ENCODE measurements at places on chromosomes 11 and 22. TPM values are rescaled to one million over a fixed set of nuclear protein-coding genes. Genes with fewer than 3 reads are reported as not detected.

- no peak for DNase-seq
Observed at GRCh38 chr11:7793233-7793632, 3.5 kb downstream of the OR5P2 start.

DNA sequence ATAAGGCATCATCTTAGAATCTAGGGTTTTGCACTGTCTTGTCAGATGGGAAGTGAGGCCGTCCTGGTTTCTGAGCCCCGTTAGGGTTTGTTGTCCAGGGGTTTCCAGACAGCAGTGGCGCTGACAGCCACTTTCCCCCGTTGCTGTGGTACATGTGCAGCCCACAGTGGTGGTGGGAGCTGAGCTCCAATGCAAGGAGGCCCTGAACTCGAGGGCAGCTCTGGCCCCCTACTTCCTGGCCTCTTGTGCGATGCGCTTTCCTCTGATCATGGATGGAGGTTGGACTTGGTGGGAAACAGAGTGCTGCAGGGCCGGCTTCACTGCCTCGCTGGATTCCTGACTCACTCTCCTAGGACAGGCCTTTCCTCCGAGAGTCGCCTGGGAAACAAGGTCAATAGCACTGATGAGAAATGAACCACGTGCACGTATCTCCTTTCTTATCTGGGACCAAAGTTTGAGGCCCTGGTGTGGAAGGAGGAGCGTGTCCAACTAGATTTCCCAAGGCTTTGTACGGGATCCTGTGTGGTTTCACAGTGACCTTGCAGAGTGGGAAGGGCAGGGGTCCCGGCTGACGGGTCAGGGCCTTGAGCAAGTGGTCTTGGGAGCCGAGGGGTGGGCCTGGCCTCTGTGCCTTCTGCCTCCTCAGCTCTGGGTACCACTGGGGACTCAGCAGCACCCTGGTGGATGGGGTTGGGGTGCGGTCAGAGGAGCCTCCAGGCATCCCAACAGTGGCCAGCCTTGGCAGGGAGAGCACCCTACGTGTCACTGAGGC, 3.7 kb downstream of the PHRF1 start:
- no peak for DNase-seq

GRCh38 chr11:104731890-104732289, 166.4 kb downstream of the CASP12 start:
- DNase-seq = no peak

The KREMEN1 gene
- total RNA-seq = 10.6 TPM

- DNase-seq = no peak
Observed at GRCh38 chr11:59208956-59209355, 3.8 kb downstream of the MPEG1 start.

GRCh38 chr11:59560290-59560701, 49.0 kb downstream of the OR4D9 start:
- DNase-seq = no peak
